ENCODE measurements at places on chromosomes 12 and 14.

DNA sequence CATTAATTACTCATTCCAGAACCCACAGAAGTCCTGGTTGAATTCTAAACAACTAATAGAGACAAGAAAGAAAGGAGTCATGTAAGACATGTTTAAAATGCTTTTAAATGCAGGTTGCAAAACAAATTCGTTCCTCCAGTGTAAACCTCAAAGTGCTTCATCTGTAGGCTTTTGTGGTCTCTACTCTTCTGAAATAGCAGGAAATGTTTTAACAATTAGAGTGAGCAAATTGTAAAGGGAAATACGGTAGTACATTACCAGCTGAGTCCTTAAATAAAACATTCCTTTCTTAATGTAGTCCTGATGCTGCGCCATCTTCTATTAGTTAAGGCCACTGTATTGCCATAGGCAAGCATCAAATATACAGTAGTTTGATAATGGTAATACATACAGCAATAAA, 1934.2 kb upstream of the SEL1L start:
- DNase-seq = no peak

DNA sequence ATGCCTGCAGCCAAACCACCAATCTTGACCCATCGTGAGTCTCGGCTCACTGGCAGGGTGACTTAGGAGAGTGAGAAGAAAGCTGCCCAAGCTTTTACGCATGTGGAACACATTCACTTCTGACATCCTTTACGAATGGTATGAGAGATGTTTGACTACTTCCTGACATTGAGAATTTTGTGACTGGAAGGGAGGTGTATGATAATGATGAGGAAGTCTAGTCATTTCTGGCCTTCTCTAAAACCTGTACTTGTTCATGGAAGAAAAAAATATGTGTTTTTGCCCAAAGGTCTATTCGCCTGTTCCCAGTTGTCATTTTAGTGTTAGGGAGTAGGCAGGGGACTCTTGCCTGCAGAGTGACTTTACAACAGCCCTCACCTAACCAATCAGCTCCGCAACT, 227.2 kb upstream of the ATP2B1 start:
- DNase-seq = no peak

- no peak for DNase-seq
Measured at GRCh38 chr14:32417956-32418552, 89.0 kb downstream of the AKAP6 start.

GRCh38 chr12:84996759-84997158, 39.3 kb downstream of the TSPAN19 start:
- DNase-seq = no peak

GRCh38 chr12:123983822-123984485, 10.9 kb downstream of the ZNF664 start:
- no peak for DNase-seq

DNA sequence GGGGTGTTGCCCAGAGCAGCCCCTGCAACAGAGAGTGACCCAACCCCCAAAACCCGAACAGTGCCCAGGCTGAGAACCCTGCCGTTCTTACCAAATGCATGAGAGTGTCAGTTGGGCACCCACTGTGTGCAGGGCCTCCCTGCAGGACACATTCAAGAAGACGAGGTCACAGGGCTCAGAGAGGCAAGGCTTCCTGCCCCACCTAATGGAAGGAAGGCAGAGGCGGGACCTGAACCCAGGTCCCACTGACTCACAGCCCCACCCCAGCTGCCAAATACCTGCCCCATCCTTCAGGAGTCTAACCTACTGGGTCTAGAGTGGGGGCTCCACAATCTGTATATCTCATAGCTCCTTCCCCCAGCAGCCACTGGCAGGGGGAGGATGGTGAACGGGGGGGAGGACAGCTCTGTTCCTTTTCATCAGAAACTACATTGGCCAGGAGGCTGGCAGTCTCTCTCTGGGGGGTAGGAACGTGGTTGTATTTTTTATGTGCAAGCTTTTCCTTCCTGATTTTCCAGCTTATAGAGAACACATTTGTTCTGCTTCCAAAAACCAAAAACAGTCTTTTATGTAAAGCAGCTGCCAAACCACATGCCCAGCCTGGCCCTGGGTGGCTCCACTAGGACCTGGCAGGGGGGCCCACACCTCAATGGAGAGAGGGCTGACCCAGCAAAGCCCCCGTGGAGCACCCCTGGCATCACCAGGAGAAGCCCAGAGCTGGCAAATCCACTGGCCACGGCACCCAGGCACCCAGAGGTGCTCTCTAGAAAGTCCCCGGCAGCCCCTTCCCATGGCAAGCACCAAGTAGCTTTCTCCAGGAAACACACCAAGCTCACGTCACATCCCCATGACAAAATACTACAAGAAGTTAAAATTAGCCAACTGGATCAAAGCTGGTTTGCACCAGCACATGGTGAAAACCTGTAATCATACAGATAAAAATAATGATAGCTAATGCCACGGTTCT, 17.0 kb downstream of the NCOR2 start:
- DNase-seq = no peak

DNA sequence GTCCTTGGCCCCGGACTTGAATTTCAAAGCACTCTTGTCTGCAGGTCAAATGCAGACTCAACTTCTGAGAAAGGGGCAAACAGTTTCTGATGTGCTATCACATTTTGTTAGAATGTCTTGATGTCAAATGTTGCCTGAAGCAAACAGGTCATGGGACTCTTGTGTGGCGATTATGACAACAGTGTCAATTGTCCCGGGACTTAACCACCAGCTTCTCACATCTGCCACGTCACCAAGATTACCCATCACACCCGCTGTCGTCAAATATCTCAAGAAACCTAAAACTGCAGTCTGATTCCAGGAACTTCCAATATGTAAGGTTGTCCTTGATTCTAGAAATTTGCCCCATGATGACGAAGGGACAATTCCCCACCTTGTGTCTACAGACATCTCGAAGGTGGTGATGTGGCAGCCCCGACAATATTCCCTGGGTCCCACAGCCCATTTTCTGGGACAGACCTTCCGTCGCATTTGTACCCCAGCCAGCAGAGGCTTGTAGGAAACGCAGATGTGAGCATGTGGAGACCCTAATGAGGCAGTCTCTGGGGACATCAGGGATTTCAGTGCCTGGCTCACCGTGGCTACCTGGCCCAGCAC, 21.3 kb downstream of the LRTM2 start:
- DNase-seq = no peak

DNA sequence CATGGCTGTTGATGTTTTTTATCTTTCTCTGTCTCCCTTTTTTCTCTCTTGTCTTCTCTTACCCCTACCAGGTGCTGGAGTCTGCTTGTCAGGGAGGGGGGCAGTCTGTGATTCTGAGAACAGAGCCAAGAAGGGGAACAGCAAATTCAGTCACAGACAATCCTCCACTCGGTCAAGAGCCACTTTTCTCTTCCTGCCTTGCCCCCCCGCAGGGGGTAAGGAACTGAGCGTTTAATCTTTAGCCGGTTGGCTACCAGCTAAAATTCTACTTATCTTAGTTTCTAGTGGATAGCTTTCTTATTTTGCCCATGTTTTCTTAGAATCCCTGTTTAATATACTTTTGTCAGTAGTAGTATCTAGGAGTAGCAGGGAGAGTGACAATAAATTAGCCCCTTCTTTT, 1.9 kb downstream of the RIMKLB start:
- DNase-seq = no peak

- peak; percentile 14 for DNase-seq
Measured at GRCh38 chr12:21613931-21614330, 9.3 kb upstream of the GYS2 start.

Data from HuH-7.5 (cell line).